Keratinocyte (primary cell): ENCODE measurements at places on chromosomes 1 and 21.

GRCh38 chr1:57898531-57898930 is 474.7 kb upstream of the DAB1 start:
- DNase-seq = no peak

DNA sequence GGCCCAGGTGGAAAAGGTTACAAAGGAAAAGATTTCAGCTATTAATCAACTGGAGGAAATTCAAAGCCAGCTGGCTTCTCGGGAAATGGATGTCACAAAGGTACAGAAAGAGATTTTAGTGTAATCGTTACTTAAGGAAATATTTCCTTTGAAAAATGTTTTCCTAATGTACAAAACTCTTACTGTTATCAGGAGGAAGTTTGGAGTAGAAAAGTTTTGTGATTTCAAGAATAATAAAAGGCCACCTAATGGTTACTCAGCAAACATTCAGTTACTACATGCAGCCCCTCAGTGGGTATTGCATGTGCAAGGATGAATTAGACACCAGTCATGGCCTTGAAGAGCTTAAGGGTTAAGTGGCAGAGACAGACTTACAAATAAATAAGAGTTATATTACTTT is 85.2 kb downstream of the SDCCAG8 start:
- DNase-seq = no peak

DNA sequence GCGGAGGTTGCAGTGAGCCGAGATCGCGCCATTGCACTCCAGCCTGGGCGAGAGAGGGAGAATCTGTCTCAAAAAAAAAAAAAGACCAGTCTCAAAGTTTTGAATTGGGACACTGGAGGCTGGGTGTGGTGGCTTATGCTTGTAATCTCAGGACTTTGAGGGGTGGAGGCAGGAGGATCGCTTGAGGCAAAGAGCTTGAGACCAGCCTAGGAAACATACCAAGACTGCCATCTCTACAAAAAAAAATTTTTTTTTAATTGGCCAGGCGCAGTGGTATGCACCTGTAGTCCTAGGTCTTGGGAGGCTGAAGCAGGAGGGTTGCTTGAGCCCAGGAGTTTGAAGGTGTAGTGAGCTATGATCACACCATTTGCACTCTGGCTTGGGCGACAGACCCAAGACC is 3.9 kb downstream of the ZBTB8B start:
- no peak for DNase-seq

GRCh38 chr1:27166351-27166802 is 11.5 kb upstream of the SLC9A1 start:
- no peak for DNase-seq
